SK-MEL-5 (cell line): ENCODE measurements at places on chromosomes 7 and 10.

- no peak for DNase-seq
Measured at GRCh38 chr7:143331179-143331801, 15.4 kb downstream of the CLCN1 start.

DNA sequence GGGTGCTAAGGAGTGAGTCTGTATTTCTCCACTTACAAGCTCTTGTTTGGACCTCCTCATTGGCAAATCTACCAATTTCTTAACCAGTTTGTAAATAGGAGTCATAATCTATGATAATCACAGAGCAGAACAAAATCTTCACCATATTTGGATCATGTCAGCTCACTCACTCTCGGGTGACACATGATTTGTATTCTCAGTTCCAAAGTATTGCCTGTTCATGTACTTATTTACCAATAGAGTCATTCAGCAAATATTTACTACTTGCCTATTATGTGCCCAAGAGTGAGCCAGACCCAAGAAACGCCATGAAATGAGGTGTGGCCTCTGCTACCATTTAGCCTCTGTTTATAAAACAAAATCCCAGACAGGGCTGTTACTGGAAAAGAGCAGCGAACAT lies 114.8 kb downstream of the TSPAN12 start:
- no peak for DNase-seq

- DNase-seq = no peak
Measured at GRCh38 chr10:33208166-33208565, 126.3 kb downstream of the NRP1 start.

DNA sequence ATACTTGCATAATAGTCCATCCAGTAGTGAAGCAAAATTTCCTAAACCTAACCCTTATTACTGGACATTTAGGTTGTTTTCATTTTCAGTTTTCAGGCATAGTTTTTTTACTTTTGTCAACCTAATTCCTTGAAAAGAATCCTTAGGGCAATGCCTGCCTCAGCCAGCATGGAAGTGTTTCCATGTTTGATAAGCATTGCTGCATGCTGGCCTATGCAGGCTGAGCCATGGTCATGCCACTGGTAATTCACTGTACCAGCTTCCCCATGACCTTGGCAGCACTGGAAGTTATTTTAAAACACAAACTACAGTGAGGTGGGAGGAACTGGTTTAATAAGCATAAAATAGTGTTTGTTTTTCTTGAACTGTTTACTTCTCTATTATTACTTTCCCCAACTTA lies 27.8 kb upstream of the PLCE1 start:
- no peak for DNase-seq

- DNase-seq = no peak
Measured at GRCh38 chr10:63553031-63553430, 31.8 kb downstream of the REEP3 start.

- peak; percentile 26 for DNase-seq
Measured at GRCh38 chr7:95897557-95898251, 125.3 kb downstream of the DYNC1I1 start.

DNA sequence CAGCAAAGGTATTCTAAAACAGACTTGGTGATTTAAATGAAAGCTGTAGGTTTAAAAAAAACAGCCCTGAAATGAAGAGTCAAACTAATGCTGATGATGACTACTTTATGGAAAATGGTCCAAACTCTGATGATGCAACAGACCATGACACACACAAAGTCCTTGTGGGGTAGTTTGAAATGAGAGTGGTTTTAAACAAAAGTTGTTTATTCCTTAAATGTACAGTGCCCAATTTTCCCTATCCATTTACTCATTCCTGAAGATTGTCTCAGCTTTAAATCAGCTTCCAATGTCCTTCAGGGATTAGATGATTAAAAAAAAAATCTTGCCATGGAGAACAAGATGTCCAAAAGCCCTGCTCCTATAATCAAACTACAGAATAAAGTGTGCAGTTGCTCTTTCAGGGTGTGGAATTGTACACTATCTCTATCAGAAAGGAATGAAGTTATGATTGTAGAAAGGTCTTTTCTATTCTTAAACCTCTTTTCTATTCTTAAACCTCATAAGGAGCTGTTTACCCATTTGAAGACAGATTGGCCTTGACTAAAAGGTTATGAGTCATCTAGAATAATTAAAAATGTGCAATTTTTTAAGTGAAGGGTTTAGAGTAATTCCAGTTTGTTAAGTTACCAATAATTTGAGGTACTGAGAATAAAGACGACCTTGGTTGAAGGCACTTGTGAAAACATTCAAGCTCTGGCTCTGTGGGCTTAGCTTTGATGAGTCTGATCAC lies 70.2 kb upstream of the ITGA8 start:
- no peak for DNase-seq

DNA sequence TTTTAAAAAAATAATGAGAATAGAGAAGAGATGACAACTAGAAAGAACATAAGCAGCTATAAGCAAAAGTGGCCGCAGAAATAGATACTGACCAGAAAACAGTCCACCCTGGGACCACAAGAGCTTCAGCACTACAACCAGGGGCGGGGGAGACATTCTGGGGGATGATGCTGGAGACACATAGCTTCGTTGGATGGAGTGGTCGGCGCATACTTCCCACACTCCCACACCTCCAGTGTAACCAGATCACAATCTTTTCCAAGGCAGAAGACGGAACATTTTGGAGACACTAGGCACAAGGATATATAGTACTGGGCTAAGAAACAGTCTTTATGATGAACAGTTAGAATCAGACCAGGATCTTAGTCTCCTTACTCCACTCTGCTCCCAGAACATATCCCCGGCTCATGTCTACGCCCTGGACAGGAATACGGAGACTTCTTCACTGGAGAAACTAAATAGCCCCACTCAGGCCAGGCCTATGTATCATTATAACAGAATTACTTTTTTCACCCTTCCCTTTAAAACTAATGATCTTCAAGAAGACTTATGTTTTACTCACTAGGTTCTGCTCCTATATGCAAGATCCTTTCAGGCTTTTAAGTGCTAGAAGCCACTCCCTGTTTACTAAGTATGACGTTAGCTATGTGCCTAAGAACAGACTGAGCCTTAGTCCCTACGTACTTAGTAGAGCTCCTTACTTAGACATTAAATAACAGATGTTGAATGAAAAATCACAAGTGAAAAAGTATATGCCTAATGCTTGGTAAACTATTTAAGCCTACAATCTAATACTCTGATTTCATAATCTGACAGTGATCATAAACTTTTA lies 169.6 kb downstream of the SRPK2 start:
- no peak for DNase-seq

DNA sequence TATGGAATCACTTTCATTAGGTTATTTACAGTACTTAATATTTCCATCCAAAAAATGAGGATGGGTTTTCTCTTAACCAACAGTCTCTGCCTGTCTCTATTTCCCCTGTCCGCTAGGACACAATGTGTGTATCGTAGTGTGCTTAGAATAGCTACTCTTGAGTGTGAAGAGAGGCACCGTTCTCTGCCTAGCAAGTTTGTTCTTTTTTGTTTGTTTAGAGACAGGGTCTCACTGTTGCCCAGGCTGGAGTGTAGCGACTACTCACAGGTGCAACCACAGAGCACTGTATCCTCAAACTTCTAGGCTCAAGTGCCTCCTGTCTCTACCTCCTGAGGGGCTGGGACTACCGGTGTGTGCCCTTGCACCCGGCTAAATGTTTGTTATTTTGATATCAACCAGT lies 121.9 kb downstream of the ANK3 start:
- no peak for DNase-seq

- DNase-seq = no peak
Measured at GRCh38 chr10:30878920-30879319, 152.7 kb downstream of the ZNF438 start.

- DNase-seq = no peak
Measured at GRCh38 chr10:34491678-34492077, 323.4 kb downstream of the PARD3 start.

- DNase-seq = no peak
Measured at GRCh38 chr7:25643286-25643685, 415.0 kb upstream of the NPVF start.

- no peak for DNase-seq
Measured at GRCh38 chr10:104054430-104054829, 31.2 kb downstream of the COL17A1 start.

- no peak for DNase-seq
Measured at GRCh38 chr10:52135101-52135500, 179.0 kb upstream of the DKK1 start.
